ENCODE measurements at places on chromosomes 2 and 18. TPM values are rescaled to one million over a fixed set of nuclear protein-coding genes. Genes with fewer than 3 reads are reported as not detected.

Gene CCDC102B
- total RNA-seq: 10.6 TPM

GRCh38 chr18:56986829-56987228 lies 160.1 kb upstream of the BOD1L2 start:
- no peaks in the 10 kb centered on the region for H3K27me3 ChIP-seq
- H3K4me1 ChIP-seq: no peaks in the 10 kb centered on the region
- H3K27ac ChIP-seq: no peak overlapping the region
- no peak overlapping the region for H3K4me3 ChIP-seq

DNA sequence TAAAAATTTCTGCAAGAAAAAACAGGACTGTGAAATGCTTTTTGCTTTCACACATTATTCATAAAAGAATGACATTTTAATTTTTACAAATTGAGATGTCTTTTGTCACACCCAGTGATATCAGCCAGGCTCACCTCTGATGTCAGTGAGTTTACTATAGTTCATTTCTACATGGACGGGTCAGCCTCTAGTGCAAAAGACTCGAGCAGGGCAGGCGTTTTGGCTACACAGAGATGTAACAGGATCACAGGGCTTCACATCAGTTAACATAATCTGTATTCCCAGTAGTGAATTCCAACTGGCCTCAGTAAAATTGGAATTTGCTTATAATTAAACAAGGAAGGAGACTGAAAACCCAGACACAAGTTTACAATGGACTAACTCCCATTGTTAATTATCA lies 275.6 kb upstream of the ZSWIM2 start:
- peaks cover 4% of the 10 kb centered on the region for H3K4me1 ChIP-seq
- H3K36me3 ChIP-seq: no peaks in the 10 kb centered on the region
- no peaks in the 10 kb centered on the region for H3K27me3 ChIP-seq
- no peak overlapping the region for H3K27ac ChIP-seq
- DNase-seq: no peak

Gene UBE2E3
- 53.8 TPM for total RNA-seq

DNA sequence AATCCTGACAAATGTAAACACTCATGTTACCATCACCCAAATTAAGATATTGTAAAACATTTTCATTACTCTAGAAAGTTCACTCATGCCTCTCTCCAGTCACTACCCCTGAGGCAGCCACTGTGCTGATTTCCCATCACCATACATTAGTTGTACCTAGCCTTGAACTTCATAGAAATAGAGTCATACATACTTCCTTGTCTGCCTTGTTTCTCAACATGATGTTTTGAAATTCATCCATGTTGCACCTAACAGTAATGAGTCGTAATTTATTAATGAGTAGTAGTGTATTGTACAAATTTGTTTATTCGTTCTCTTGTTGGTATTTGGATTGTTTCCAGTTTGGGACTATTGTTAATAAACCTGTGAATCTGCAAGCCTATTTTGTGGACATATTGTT lies 49.0 kb upstream of the TWSG1 start:
- no peak for DNase-seq
- H3K4me1 ChIP-seq: no peaks in the 10 kb centered on the region
- H3K36me3 ChIP-seq: peaks cover 6% of the 10 kb centered on the region

Gene ABCB11
- not detected for total RNA-seq

DNA sequence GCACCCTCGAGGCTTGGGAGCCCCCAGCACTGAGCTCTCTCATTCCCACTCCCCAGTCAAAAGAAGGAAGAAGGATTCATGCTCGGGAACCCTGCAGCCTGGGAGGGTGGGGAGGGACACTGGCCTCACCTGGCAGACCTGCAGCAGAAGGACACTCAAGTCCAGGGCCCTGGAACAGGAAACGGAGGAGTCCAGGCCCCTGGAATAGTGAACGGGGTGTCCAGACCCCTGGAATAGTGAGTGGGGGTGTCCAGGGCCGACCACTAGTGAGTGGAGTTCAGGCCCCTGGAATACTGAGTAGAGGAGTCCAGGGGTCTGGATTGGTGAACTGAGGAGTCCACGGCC lies 292.5 kb downstream of the NDUFA10 start:
- no peak overlapping the region for H3K4me3 ChIP-seq
- H3K27ac ChIP-seq: no peak overlapping the region
- H3K27me3 ChIP-seq: no peaks in the 10 kb centered on the region
- H3K4me1 ChIP-seq: peaks cover 11% of the 10 kb centered on the region
- no peak for DNase-seq

DNA sequence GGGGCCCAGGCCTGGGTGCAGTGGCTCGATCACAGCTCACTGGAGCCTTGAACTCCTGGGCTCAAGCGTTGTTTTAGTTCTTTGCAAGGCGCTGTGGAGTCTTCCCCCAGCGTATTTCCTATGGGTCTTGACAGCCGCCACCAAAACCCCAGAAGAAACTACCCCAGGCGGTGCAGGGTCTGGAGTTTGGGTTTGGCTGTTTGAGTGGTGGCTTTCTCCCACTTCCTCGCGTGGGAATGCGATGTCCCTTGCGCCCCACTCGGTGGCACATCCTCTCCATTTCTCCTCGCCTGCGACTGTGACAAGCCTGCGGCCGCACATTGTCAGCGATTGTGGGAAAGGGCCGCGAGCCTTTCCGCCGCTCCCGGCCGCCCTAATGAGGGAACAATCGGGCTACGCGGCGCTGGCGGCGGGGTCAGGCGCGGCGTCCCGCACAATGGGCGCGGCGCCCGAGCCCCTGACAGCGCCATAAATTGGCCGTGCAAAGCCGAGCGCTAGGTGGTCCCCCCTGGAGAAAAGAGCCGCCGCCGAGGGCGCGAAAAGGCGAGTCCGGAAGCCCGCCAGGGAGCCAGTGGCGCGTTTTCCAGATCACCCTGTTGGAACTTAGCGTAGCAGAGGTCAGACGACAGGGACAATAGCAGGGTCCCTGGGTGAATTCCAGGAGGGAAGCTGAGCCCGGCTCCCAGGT lies 194.9 kb upstream of the POU3F3 start:
- no peak for DNase-seq
- no peaks in the 10 kb centered on the region for H3K4me1 ChIP-seq
- no peak overlapping the region for H3K27ac ChIP-seq
- no peaks in the 10 kb centered on the region for H3K36me3 ChIP-seq
- H3K4me3 ChIP-seq: peak overlapping the region; percentile 46

DNA sequence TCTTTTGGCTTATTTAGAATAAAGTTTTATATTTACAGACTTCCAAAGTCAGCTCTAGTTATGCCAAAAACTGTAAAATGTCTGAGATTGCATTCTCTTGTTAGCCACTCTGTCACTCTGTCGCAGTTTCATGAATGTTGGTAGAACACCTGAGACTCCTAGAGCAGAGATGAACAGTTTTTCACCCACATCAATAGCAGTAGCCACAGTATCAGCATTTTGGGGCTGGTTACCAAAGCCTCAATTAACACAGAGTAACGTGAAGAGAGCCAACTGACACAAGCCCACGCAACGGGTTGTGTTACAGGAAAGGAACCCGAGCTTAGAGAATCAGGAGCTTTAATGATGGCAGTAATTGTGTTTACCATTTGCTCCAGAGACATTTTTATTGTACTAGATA lies 443.0 kb upstream of the SLC39A10 start:
- no peak overlapping the region for H3K4me3 ChIP-seq
- H3K27ac ChIP-seq: no peak overlapping the region
- H3K27me3 ChIP-seq: no peaks in the 10 kb centered on the region
- no peaks in the 10 kb centered on the region for H3K4me1 ChIP-seq
- H3K36me3 ChIP-seq: no peaks in the 10 kb centered on the region

Measured in thoracic aorta (tissue), 2 donors.